ENCODE measurements at places on chromosomes 13 and 19.

- DNase-seq, result no peak
Measured at GRCh38 chr19:1407528-1408299, at the start of gene DAZAP1. Gene DAZAP1 (plus strand): TSS chr19:1407586. CDS start chr19:1407774, 188 bp downstream.

- no peak for DNase-seq
Measured at GRCh38 chr13:64709079-64709478, 2521.1 kb downstream of the PCDH9 start.

DNA sequence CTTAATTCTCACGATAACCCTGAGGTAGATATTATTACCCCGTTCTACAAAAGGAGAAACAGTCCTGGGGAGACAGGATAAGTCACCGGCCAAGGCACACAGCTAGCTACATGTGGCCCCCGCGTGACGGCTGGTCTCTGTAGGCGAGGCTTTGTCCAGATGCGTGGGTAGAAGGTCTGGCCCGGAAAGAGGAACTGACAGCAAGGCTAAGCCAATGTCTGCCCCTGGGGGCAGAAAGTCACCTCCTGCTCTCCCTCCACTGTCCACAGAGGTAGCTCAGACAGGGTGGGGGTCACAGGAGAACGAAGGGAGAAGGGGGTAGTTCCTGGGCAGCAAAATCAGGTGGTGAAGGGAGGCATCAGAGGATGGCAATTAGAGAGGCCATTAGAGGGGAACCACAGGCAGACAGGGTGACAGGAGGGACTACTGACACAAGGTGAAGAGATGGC is 1.8 kb downstream of the APOC4 start:
- DNase-seq, result no peak

DNA sequence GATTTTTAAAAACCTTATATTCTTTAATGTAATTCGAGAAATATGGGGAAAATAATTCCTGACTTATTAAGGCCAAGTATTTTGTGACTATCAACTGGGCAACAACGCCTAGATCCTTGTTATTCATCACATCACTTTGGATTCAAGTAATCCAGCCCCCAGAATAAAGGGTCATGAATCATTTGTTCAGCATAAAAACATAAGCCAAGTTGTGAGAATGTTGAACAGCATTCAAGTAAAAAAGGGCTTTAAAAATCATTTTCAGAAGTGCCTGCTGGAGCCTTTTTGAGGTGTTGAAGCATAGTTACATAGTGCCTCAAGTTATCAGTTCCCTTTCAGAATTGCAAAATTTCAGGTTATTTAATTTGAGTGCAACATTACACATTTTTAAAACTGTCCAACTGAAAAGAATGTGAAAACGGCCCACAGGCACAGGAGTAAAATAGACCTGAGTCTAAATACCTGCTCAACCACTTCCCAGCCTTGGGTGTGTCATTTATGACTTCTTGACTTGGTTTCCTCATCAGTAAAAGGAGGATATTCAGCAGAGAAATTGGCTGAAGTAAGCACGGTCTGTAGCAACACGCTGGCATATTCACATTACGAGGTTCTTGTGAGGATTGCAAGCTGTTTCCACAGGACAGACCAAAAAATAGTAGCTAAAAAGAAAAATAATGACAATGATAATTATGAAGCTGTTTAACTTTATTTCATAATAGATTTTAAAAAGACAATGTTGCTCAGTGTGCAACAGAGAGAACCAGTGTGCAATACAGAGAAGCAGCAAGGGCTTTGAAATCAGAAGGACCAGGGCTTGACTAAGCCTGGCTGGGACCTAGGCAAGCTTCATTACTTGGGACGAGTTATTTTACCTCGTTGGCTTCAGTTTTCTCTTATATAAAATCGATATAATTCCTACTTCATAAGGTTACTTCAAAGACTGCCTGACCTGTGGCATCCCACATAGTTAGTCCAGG is 56.6 kb downstream of the MBNL2 start:
- DNase-seq, result no peak

DNA sequence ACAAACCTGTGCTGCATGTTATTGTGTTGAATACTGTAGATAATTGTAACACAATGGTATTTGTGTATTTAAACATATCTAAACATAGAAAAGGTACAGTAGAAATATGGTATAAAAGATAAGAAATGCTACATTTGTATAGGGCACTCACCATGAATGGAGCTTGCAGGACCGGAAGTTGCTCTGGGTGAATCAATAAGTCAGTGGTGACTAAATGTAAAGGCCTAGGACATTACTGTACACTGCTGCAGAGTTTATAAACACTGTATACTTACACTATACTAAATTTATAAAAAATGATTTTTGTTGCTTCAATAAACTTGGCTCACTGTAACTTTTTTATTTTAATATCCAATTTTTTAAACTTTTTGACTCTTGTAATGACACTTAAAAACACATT is 34.4 kb downstream of the LMO7 start:
- DNase-seq, result no peak

DNA sequence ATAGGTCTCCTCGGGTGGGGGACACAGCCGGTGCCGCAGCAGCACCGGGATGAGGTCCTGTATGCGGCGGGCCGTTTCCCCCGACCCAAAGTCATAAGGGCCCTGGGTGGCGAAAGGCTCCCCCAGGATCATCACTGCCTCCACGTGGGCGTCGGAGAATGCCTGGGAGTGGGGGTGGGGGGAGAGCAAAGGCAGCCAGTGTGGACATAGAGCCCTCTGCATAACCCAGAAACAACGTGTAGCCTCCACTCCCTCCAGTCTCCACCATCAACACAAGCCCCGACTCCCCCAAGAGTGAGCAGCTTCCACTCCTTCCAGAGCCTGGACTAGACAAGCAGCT is 1.7 kb upstream of the NUMBL start:
- no peak for DNase-seq

- no peak for DNase-seq
Measured at GRCh38 chr13:48194379-48194754, 38.6 kb upstream of the ITM2B start.
